ENCODE measurements at places on chromosomes 5 and 9.

DNA sequence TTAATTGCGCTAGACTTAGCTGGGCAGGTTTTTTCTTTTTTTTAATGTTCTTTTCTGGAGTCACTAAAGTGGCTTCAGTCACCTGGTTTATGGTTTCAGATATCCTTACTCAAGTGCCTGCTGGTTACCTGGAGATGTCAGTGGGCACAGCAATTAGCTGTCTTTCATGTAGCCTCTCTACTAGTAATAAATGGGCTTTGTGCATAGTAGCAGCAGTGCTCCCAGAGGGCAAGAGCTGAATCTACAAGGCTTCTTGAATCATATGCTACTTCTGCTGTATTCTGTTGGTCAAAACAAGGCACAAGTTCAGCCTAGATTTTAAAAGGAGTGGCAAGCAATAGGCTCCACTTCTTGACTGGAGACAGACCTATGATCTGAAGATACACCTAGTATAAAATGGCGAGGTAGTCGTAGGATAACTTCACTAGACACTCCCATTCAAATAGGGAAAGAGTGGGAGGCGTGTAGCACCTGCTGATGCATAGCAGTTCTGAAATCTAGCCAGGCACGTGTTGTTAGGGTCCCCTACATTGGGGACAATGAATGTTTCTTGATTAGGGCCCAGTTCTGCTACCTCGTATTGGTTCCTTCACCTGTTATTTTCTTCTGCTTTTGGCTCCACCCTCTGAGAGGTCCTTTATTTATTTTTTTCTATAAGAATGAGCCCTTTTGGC is 7.0 kb downstream of the SCAMP1 start:
- DNase-seq = no peak

GRCh38 chr5:54457094-54457862 is 1.8 kb downstream of the HSPB3 start:
- DNase-seq = no peak

DNA sequence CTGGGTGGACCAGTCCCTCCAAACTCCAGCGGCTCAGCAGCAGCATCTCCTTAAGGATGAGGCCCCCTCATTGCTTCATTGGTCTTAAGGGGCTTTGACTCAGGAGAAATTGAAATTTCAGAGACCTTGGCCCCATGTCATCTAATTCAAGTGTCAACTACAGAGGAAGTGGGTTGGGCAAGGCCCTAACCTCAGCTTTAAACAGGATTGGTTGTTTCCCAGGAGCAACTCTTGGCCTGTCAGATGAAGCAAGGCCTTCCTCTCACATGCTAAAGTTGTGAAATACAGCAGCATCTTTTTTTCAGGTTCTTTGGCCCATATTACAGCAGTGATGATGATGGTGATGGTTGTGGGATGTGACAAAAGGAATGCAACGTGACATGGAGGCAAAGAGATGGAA is 348.3 kb downstream of the ICE1 start:
- no peak for DNase-seq

DNA sequence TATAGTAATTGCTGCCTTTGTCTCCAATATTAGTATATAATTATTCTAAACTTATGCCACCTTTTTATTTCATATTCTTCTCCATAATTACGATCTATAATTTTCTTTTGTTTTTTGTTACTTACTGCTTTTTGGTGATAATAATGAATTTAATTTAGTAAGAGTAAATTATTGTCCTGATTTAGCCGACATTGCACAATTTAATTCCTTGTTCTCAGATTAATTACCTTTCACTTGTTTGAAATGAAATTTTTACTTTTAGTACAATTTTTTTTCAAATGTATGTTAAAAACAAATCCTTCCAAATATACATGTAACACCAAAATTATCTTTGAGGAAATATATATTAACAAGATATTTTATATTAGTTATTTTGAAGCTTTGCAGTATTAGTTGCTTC is 163.3 kb downstream of the GIN1 start:
- DNase-seq = no peak

DNA sequence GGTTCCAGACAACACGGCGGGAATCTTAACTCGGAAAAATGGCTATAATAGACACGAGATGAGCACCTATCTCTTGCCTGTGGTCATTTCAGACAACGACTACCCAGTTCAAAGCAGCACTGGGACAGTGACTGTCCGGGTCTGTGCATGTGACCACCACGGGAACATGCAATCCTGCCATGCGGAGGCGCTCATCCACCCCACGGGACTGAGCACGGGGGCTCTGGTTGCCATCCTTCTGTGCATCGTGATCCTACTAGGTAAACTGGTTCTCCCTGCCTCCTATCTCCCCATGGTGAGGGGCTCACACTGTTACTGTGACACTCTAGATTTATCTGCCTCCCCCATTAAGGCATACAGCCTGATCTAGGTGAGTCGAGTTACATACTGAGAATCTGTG is 124.2 kb downstream of the CDH6 start:
- no peak for DNase-seq

DNA sequence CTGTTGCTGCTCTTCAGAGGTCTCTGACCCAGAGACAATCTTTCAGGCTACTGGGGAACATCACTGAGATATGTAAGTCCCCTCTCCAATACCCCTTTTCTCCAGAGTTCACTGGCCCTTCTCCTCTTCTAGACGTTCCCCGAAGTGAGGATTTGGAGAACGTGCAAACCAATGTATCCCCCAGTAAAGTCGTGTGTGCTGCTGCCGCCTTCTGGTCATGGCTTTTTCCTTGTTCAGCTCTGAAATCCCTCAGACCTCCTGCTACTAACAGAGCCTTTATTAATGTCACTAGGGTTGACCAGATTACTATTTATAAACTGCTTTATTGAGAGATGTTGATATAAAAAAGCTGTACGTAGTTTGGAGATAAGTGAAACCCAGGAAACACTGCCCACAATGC is 1028.6 kb downstream of the CDH9 start:
- no peak for DNase-seq

DNA sequence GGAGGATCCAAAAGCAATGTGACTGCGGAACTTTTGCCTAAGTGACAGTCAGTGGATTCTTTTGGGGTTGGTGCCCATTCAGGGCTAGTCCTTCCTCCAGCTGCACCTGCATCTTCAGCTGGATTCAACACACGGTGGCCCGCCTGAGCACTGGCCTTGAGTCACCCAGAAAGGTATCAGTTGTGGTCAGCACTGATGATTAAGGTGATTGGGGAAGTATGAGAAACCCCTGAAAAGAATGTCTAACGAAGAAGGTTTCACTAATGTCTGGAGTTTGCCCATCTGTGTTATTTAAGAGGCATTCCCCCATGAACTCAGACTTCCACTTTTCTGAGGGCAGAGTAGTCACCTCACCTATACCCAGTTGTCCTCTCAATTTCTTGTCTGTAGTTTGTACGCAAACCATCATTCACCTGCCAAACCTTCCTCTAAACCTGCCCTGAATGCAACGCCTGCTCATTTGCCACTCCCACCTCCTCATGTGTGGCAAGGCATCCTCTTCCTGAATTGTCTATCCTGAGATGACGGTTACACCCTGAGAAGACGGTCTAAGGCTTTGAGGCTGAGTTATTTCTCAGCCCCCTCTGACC is 27.2 kb downstream of the CSF2 start:
- DNase-seq = no peak

GRCh38 chr9:131609099-131609830 is 63.9 kb downstream of the PRRT1B start:
- DNase-seq = no peak

DNA sequence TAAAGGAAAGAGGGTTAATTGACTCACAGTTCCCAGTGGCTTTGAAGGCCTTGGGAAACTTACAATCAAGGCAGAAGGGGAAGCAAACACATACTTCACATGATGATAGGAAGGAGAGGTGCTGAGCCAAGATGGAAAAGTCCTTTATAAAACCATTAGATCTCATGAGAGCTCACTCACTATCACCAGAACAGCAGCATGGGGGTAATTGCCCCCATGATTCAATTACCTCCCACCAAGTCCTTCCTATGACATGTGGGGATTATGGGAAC is 99.7 kb downstream of the PTTG1 start:
- no peak for DNase-seq

DNA sequence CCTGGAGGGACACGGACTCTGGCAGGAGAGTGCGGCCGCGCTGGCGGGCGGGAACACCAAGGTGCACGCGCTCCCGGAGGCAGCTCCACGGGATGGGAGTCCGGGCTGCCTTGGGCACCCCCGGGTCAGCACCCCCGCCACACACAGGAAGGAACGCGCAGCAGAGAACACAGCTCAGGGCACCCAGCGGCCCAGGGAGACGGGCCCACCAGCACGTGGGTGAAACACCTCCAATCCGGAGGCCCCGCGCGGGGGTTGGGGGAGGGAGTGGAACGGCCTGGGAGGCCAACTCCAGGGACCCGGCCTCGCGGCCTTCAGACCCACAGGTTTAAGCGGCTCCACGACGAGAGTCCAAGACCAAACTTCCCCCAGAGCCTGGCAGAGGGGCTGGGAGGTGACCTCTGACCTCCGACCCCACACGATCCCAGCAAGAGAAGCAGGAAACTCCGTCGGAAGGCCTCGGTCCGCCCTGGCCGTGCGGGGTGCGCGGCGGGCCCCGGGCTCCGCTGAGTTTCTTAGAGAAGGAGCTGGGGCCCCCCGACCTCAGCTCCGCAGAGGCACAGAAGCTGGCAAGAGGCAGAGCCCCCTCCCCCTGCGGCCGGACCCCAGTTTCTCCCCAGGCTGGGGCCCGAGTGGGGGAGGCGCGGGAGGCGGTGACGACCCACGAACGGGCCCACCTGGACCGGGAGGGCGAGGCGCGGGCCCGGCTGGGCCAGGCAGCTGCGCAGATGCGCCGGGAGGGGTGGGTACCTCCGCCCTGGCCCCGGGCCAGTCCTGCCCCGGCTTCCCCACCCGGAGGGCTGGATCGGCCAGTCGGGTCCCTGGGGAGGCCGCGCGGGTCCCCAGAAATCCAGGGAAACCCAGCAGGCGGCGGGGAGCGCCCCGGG is 851 bp downstream of the NACC2 start:
- DNase-seq = no peak

DNA sequence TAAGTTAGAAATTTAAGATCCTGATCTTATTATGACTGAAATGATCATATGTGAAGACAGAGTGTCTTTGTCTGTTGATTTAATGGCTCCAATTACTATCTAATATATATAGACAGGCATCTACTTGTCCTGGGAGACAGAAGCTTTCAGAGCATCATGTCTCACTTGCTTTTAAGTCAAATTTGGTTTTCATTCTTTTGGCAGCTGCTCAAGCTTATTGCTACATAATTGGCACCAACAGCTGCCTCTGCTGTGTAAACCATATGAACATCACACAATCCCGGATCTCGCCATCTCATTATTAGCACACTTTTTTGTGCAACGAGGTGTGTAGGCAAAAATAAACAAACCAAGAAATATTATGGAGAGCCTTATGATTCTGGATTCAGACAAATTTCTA is 1717.9 kb downstream of the EFNA5 start:
- DNase-seq = no peak

DNA sequence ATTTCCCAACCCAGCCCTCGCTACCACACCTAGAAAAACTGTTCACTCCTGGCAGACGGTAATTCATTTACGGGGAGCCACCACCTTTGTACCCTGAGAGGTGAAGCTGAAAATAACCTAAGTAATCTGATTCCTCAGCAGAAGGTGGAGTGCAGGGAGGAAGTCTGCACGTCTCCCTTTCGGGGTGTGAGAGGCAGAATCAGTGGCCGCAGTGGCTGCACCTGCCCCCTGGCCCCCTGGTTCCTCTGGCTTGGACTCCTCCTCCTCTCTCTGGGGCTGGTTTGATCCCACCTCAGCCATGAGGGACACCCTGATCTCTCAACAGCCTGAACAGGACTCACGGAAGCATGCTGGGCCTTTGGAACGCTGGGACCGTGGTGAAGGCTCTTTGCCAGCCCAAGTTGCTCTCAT is 10.5 kb downstream of the TMEM174 start:
- no peak for DNase-seq

GRCh38 chr9:26399556-26399955 is 493.0 kb downstream of the CAAP1 start:
- no peak for DNase-seq

GRCh38 chr5:68683632-68684036 is 410.2 kb upstream of the SLC30A5 start:
- DNase-seq = no peak

GRCh38 chr5:38722918-38723317 is 122.9 kb upstream of the OSMR start:
- DNase-seq = no peak

GRCh38 chr5:114789773-114790402 is 379.8 kb downstream of the TRIM36 start:
- DNase-seq = no peak

DNA sequence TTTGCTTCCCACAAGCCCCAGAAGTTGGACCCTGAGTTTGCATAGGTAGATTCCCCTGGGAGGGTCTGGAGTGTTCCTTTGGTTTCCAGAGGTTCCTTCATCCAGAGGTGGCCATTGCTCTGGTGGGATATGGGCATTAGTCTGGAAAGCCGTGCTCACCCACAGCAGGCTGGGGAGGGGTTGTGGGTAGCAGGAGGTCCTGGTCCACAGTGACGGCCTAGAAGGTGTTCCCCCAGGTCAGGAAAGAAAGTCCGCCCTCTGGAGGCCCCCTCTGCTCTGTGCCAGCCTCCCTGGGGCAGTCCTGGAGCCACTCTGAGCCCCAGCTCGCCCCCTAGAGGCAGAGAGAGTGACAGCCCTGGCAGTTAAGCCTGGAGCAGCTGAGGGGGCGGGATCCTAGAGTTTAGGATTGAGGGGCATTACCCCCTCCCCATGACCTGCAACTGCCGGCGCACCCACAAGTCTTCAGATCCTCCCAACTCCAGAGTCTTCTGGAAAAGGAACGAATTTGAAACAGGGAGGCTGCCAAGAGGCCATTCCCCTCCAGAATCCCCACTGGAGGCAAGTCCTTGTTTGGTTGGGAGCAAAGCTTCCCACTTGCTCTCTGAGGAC is 36.8 kb downstream of the NDST1 start:
- DNase-seq = no peak

GRCh38 chr5:147485046-147485445 is 24.8 kb downstream of the DPYSL3 start:
- no peak for DNase-seq

DNA sequence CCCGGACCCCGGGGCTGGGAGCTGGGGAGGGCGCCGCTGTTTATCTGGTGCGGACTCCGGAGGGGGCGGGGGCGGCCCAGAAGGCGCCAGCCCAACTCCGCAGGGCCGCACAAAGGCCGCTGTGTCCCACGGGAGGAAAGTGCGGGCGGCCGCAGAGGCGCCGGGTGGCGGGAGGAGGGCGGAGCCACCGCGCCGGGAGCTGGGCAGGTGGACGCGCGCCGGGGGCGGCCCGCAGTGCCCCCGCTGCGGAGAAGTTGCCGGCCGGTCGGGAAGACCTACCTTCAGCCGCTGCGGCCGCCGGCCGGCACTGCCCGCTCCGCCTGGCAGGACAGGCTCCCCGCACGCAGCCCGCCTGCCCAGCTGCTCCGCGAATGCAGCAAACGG is 43.6 kb downstream of the NACC2 start:
- no peak for DNase-seq

DNA sequence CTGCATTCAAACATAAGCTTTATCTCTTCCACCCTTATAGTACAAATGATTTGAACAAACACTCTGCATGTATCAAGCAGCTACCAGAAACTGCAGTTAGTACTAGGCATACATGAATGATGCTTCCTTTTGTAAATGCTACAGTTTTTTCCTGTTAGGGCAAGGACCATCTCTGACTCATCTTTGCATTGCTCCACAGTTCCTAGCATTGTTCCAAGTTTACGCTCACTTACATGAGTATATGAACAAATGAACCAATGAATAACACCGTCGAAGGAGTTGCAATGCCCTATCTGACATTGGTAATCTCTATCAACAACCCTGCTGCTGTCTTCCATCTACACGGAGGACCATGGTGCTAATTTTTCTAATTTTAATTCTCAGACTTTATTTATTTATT is 2.1 kb upstream of the ALDH7A1 start:
- no peak for DNase-seq

GRCh38 chr5:96870094-96871026 is 5.9 kb upstream of the ERAP2 start:
- no peak for DNase-seq

GRCh38 chr5:178201927-178202235 is 2.5 kb upstream of the HNRNPAB start:
- no peak for DNase-seq

Measured in esophagus squamous epithelium (tissue), 5 donors.